ENCODE measurements at places on chromosomes 5 and 9. TPM values are rescaled to one million over a fixed set of nuclear protein-coding genes. Genes with fewer than 3 reads are reported as not detected.

GRCh38 chr5:72482046-72482445 is 25.2 kb downstream of the ZNF366 start:
- no peak for DNase-seq

DNA sequence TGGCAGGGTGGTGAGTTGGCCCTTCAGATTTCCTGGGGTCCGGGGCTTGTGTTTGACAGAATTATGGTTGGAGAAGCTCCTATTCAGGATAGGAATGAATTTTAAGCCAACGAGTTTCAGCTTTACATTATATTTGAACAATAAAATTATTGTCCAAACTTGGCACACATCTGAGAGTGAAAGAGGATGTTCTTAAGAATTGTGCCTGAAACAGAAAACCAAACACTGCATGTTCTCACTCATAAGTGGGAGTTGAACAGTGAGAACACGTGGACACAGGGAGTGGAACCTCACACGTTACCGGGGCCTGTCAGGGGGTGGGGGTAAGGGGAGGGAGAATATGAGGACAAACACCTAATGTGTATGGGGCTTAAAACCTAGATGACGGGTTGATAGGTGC is 111.8 kb upstream of the ACTBL2 start:
- no peak for DNase-seq

GRCh38 chr5:39783756-39784421 is 359.1 kb upstream of the DAB2 start:
- peak; percentile 39 for DNase-seq

DNA sequence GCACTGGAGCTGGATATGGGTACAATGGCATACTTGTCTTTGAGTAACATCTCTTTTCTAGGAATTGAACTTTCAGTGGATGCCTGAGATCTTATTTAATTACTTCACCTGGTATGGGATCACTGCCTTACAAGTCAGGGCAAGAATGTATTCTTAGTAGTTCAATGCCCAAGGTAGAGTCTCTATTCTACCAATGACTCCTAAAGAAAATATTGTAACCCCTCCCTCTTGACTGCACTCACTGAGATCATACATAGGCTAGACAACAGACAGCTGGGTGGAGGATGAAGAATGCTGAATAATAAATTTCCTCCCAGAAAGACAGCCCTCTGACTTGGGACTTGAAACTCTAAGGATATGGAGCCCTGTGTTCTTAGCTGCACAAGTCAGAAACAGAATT is 1216.3 kb upstream of the ACO1 start:
- no peak for DNase-seq

DNA sequence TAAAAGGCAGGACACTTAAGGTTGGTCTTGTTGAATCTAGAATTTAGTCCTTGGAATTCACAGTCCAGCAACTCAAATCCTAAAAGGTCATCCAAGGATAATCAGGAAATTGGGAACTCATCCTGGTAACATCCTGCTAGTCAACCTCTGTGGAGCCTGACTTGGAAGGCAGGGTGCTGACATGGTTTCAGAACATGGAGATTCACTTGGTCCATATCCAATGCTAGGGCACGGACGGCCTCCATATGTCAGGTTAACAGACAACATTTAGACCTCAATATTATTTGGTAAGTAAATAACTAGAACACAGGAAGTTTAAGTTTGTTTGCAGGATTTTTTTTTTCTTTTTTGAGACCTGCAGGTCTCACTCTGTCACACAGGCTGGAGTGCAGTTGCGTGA is 783 bp upstream of the DNAH5 start:
- no peak for DNase-seq

- DNase-seq, result no peak
Observed at GRCh38 chr9:1173211-1173610, 123.1 kb downstream of the DMRT2 start.

- DNase-seq, result no peak
Observed at GRCh38 chr5:159183247-159183646, 26.1 kb downstream of the RNF145 start.

DNA sequence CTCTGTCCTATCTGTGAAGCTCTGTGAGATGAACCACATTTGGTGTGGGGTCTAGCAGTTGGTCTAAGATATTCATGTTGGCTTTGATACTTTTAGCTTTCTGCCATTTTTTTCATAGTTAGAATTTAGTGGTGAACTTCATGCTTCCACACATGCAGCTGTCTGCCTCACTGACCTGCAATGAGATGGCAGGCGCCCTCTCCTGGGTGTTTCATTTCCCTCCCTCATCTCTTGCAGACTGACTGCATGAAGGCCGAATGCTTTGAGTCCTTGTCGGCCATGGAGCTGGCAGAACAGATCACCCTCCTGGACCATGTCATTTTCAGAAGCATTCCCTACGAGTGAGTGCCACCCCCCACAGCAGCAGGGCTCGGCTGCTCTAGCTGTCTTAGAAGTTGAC is 26.1 kb upstream of the CKMT2 start:
- DNase-seq, result peak; percentile 10

- DNase-seq, result no peak
Observed at GRCh38 chr5:154583671-154584177, 105.7 kb upstream of the HAND1 start.

DNA sequence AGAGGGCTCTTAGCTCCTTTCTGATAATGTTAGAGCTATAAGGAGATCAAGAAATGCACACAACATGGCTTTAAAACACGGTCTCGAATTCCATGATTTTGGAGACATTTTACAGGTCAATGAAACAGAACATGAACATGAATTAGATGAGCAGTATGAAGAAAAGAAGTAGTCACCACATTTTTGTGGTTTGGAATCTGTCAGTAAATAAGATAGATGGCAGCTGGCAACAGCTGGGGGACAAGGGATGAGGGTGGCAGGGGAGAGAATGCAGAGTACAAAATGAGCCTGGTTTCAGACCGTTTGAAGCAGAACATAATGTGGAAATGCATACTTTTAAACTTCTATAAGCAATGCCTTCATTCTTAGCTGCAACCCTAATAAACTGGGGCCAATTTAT is 107.1 kb downstream of the OXCT1 start:
- DNase-seq, result peak; percentile 75

- DNase-seq, result no peak
Observed at GRCh38 chr9:98807814-98808195, 335 bp downstream of the GALNT12 start.

GRCh38 chr9:34218446-34218845 is 39.6 kb downstream of the UBAP1 start:
- no peak for DNase-seq

DNA sequence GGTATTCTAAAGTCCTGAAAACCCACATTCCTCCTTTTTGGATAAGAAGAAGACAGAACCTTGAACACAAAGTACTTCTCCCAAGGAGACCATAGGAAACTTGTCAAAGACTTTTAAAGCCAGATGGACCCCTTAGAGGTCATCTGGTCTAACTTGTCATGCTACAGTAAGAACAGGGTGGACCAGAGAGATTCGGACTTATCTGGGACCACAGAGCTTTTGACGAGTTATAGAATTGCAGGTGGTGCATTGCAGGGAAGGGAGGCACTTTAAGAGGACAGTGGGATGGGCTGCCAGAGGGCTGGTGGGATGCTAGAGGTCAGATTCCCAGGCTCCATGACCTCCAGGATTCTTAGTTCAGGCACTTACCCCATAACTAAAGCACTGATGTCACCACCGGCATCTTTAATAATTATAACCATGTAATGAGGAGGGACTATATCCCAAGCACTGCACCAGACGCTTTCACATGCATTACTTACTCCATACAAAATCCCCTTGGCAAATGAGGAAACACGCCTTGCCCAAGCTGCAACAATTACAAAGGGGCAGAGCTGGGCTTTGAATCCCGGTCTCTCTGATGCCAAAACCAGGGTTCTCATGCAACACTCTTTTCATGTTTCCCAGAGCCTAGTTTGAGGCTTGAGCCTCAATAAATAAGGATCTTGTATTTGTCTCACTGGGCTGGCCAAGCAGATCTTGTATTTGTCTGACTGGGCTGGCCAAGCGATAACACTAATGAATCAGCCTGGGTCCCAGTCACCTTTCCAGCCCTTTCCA is 12.8 kb upstream of the GPX3 start:
- no peak for DNase-seq

GRCh38 chr5:32712481-32713360 is 1.6 kb downstream of the NPR3 start:
- DNase-seq, result peak; percentile 57

DNA sequence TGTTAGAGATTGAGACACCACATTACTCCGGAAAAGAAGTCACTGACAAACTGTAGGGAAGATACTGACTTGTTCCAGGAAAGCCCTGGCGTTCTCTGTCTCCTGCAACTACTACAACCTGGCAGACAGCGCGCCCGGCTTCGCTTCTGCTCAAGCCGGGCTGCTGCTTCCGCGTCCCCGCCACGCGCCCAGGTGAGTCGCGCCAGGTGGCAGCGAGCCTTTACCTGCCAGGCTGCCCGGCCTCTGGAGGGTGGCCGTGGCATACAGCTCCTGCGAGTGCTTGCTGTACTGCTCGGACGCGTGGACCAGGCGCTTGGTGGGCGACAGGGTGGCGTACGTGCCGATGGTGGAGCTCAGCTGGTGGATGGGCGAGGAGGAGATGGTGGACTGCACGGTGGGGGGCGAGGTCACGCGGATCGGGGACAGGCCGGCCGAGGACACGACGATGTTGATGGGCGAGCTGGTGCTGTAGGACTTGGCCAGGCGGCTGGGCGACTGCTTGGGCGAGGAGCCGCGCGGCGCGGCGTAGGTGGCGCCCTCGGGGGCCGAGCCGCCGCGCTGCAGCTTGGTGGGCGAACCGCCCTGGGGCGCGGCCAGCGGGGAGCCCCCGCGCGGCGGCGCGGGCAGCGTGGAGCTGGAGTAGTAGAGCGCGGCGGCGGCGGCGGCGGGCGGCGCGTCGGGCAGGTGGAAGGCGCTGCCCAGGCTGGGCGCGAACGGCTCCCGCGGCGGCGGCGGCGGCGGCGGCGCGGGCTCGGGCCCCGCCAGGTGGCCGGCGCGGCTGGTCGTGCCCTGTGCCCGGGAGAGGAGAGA is 519.6 kb downstream of the CTNND2 start:
- no peak for DNase-seq

DNA sequence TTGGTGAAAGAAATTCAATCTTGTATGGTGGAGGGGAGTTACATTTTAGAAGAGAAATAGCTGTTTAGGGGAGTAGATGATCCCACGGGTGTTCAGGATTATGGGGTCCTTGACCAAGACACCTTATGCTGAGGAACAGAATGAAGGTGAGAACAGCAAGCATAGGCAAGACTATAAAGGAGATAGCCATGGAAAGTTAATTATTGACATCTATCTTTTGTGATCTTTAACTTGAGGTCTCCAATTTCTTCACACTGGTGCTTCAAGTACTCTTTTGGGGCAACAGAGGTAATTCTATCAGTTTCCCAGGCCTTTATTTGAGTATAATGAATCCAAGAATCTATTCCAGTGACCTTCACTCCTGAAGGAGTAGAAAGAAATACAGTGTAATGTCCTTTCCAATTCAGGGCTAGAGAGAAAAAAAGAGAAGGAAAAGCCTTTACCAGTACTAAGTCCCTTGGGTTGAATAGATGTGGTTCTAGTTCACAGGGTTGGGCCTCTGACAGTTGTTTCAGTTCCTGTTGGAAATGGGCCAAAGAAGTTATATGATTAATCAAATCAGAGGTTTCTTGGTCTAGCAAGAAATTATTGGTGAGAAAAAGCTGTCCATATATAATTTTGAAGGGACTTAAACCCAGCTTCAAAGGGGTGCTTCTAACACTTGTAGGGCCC is 2104.1 kb upstream of the ACO1 start:
- DNase-seq, result no peak

DNA sequence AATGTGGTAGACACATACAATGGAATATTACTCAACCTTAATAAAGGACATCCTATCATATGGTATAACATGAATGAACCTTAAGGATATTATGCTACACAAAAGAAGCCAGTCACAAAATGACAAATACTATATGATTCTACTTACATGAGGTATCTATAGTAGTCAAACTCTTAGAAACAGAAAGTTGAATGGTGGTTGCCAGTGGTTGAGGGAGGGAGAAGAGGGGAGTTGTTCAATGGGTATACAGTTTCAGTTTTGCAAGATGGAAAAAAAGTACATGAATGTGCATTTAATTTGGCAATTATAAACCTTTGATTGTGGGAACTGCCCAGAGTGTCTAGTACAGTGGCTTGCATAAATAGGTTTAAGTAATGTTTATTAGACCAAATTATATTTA is 473.3 kb upstream of the ZNF608 start:
- no peak for DNase-seq

DNA sequence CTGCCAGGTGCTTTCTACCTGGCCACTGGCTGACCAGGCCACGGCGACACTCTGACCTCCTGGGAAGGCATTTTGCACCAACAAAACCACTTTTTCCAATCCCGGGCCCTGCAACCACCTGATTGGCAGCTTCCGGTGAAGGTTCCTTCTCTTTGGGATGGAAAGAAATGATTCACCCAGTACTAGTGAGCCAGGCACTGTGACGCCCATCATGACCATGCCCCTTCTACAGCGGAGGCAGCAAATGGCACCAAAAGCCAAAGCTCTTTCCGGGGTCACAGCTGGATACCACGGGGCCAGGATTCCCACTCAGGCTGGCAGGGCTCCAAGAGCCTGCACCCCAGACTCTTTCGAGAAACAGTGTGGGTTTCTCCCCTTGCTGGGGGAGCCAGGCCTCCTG is 4.7 kb downstream of the NOTCH1 start:
- DNase-seq, result no peak

- no peak for DNase-seq
Observed at GRCh38 chr5:96751203-96752169, 56.3 kb downstream of the ERAP1 start.

GRCh38 chr5:120457839-120458507 is 6.1 kb upstream of the PRR16 start:
- DNase-seq, result peak; percentile 73

DNA sequence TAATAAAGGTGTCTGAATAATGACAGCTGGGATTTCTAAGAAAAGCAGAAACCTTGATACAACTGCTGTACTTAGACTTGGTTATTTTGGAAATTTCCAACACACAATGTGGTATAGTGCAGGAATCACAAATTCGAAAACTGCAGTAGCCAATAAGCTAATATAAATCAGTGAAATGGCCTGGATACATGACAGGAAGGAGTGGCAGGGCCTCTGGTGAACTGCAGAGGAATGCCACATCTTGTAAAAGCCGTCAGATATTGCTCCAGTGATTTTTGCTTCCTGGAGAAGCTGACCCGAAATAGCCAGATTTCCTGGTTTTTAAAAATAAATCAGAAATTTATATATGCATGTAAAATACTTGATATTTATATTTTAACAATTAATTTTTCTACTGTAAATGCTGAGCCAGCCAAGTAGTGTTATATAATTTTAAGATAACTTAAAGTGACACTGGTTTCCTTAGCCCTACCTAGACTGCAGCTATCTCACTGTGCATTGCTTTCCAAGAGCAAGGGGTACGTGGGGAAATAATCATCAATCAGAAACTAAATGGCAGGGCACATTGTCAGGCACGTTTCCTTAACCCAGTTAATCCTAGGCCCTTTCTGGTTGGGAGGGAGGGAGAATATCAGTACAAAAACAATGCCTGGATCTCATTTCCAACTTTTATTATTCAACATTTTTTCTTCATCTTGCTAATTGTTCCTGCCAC is 182.4 kb downstream of the RASEF start:
- no peak for DNase-seq

- DNase-seq, result no peak
Observed at GRCh38 chr5:82985763-82986162, 91.4 kb downstream of the TMEM167A start.

SPATA31E1 gene
- total RNA-seq, result not detected

PCDHB14 gene
- 0.45 TPM for total RNA-seq

PHF24 gene
- 0.16 TPM for total RNA-seq

AGXT2 gene
- not detected for total RNA-seq

ELAVL2 gene
- 0.81 TPM for total RNA-seq

LCN1 gene
- total RNA-seq, result not detected

SLC36A2 gene
- total RNA-seq, result not detected

FANCC gene
- total RNA-seq, result 5.5 TPM

LCN15 gene
- total RNA-seq, result not detected

FBP1 gene
- not detected for total RNA-seq

DNAJC18 gene
- total RNA-seq, result 9.9 TPM

LIFR gene
- total RNA-seq, result 38.6 TPM
